ENCODE measurements at places on chromosomes 6 and 20.
A peak's percentile ranks its signal among the peaks of the same experiment; 100 is the strongest.

DNA sequence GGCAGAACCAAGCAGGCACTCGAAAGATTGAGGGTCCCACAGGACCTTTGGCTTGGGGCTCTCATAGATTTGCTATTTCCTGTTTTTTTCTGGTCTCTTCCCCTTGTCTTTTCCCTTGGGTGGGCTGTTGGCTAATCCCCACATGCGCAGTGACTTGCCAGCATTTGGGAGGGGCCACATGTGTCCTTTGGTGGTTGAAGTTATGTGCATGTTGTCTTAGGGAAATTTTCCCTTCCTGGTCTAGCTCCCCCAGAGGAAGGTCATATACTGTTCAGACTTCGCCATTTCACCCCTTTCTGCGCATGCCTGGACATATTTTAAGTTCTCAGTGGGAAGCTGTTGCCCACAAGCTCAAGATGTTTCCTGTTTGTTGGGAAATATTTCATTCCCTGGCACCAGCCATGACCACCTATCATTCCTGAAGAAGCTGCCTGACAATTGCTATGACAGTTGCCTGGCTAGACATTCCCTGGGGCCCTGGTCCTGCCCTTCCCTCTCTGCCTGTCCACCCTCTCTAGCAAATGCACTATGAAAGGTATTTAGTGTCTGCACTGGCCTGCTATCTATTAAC lies 156.2 kb upstream of the THBS2 start:
- DNase-seq = peak; percentile 49

DNA sequence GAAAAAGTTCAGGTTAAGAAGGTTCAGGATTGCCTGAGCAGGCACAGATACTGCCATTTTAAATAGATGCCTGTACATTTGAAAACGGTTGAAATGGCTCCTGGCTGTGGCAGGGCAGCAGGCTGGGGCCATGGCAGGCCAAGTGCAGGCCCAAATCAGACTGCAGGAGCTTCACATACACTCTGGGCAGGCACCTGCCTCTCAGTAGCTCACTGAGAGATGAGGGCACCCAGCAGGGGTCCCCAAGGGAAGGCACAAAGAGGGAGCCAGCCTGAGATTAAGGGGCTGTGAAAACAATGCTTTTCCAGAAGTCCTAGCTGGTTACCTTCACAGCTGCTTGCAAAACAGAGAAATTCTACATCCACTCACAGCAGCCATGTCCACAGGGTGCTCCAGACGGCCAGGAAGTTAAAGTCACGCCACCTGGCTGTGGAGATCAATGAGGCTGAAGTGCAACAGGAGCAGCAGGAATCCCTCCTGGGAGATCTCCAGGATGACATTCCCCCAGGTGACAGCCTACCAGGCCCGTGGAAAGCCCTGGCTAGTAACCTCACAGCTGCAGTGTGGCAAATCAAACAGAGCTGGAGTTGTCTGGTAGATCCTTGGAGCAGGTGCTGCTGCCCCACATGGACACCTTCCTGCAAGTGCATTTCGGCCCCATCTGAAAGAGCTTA lies 6.2 kb upstream of the RAET1E start:
- DNase-seq = no peak

DNA sequence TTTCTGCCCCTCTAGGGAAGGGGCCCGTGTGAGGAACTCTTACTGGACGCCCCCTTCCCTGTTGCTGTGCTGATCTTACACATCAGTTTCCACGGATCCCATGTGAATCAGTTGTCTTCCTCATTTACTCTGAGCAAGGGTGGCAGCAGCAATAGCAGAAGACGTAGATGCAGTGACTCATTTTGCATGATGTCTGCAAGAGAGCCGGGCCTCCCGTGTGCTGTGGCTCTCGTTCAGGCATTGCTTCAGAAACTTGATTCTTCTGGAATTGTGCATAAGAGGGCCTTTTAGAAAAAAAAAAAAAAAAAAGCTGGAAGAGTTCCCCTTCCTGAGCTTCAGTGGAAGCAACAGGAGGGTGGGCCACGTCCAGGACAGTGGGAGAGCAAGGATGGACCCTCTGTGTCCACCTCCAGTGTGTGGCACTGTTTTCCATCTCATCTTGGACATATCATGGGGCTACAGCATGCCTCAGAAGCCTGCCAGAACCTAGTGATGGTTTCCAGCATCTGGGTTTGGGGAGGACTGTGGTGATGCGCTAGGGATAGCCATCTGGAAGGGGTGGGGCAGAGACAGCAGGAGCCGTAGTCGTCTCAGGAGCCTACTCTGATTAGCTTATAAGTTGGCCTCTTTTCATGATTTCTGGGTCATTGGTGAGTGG lies 62.1 kb downstream of the FOXO3 start:
- DNase-seq = peak; percentile 71

DNA sequence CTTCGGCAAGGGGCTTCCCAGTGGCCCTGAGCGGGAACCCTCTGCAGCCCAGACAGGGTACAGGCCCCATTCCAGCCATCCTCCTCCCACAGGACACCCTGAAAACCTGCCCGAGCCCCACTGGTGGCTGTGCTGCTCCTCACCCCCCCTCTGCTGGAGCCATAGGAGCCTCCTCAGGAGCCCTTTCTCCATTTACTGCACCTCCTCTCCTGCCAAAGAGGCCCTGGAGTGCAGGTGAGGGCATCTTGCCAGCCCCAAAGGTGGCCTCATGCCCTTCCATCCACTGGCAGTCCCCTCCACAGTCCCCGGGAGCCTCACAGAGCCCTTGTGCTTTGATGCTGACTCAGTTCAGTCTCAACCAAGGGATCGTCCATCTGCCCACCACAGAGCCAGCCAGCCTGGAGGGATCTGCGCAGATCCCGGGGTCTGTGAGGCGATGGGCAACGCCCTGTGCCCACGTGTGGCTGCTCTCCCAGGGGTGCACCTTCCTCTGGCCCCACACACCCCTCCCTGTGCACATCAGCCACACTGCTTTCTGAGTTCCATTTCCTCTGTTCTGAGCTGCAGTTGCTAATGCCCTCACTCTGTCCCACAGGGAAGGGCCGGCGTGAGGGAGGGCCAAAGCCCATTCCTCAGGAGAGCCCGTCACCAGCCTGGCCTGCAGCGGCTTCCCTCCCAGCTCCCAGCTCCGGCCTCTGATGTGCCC lies 228.5 kb downstream of the DLL1 start:
- DNase-seq = no peak

- DNase-seq = no peak
These were observed 308.5 kb downstream of the BMP7 start for GRCh38 chr20:56957737-56958553.

All from gastrocnemius medialis (tissue), 4 donors.